ENCODE measurements at places on chromosomes 12 and 14. TPM values are rescaled to one million over a fixed set of nuclear protein-coding genes. Genes with fewer than 3 reads are reported as not detected.

The REM2 gene
- 0.24 TPM for total RNA-seq

The ART4 gene
- total RNA-seq, result not detected

The RFX4 gene
- total RNA-seq, result not detected

The BDKRB2 gene
- 11.3 TPM for total RNA-seq

The PZP gene
- total RNA-seq, result not detected

Data from colonic mucosa (tissue), 4 donors.